ENCODE measurements at places on chromosomes 3 and 15.

- DNase-seq, result no peak
Observed at GRCh38 chr3:113607219-113607596, 74.9 kb downstream of the SIDT1 start.

GRCh38 chr3:134693804-134694203 is 43.0 kb upstream of the KY start:
- no peak for DNase-seq

DNA sequence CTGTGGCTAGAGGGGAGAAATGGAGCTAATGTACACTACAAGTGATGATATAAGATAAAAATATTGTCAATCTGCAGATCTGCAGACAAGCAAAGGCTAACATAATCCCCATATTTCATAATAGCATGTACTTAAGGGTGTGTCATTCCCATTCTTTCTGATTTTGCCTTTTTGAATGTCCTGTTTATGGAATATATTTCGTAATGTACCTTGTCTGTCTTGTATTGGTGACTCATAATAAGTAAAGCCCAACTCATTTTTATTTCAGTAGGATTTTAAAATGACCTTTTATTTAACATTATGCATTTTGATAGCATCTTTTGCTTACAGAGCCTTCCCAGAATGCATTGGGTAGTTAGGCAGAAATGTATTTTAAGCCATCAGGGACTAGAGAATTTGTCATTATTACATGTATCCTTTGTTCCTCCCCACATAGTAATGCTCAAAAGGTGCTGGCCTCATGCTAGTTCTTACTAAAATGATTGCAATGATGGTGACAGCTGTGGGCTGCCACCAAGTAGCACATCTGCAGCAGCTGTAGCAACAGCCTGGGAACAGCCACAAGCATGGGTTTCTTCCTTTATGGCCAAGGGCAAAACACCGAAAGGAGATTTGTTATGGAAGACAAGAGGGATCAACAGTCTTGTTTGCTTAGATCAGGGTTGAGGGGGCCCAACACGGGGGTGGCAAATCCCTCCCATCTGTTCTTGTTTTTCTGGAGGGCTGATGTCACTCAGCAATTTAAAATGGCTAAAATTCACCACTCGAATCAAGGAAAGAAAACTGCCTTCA is 188.5 kb downstream of the CADPS start:
- DNase-seq, result no peak

- no peak for DNase-seq
Observed at GRCh38 chr3:171564748-171565480, 104.7 kb upstream of the TNIK start.

DNA sequence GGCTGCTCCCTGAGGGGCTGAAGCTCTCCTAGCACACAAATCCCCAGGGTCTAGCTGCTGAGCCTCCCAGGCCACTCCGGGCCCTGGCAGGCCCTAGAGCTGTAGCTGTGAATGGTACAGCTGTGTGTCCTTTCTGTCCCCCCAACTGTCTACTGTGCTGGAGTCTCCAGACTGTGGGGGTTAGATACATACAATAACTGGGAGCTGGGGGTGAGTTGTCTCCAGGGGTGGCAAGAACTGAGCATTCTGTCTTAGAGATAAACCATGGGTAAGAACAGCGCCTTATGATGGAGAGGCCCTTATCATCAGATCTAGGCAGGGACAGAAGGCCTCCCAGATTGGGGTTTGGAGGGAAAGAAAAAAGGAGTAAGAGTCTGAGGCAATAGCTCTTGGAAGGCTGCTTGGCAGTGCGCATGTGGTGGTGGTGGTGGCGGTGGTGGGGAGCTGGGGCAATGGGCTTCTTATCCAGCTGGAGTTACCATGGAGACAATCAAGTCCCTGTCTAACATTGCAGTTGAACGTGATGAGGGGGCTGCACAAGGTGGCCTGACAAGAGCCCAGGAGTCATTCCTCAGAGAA is 3.6 kb downstream of the CYB561D2 start:
- no peak for DNase-seq

GRCh38 chr15:89341316-89342005 is 6.8 kb upstream of the POLG start:
- no peak for DNase-seq

- peak; percentile 94 for DNase-seq
Observed at GRCh38 chr15:69782809-69783208, 314.9 kb downstream of the TLE3 start.

DNA sequence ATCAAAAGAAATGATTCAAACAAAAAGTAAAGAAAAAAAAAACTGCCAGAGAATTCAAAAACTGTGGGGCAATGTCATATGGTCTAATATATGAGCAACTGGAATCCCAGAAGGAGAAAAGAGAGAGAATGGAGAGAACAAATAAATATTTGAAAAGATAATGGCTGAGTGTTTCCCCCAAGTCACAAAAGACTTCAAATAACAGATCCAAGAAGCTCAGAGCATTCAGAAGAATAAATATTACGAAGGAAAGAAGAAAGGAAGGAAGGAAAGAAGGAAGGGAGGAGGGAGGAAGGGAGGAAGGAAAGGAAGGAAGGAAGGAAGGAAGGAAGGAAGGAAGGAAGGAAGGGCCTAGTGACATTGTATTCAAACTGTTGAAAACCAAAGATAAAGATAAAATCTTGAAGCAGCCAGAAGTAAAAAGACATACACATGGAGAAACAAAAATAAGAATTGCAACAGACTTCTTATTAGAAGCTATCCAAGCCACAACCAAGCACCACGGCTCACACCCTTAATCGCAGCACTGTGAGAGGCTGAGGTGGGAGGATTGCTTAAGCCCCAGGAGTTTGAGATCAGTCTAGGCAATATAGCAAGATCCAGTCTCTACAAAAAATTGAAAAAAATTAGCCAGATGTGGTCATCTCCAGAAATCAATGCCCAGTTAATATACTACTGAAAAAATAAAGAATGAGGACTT is 118.9 kb upstream of the IGSF10 start:
- DNase-seq, result no peak

DNA sequence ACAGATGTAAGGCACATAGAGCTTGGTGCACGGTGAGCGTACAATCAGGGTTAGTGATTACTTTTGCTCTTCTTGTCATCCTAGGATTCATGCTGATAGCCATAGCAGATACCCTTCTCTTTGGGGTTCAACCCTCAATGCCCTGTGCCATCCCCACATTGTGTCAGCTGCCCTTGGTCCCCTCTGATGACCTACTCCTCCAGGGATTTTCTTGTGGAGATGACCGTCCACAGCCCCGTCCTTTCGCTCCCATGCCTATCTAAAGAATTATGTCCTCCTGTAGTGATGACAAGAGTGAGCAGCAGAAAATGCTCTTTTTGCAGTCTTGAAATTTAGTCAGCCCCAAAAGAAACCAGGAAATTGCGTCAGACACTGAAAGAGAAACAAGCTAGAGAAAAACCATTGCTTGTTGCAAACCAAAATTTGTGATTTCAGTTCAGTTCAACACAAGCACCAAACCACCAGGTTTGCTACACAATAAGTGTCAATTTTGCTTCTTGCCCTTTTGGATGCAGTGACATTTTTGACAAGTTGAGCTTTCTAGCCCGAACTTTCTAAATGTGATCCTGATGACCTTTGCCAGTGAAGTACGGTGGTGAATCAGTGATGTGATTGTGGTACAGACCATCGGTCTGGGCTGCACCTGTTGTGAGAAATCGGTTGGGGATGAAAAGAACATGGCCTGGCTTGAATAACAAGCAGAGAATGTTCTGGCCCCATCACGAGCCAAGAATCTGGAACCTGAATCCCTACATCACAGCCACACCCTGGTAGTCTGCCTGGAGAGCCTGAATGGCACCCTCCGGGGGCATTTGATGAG is 41.3 kb downstream of the CMTM7 start:
- no peak for DNase-seq

DNA sequence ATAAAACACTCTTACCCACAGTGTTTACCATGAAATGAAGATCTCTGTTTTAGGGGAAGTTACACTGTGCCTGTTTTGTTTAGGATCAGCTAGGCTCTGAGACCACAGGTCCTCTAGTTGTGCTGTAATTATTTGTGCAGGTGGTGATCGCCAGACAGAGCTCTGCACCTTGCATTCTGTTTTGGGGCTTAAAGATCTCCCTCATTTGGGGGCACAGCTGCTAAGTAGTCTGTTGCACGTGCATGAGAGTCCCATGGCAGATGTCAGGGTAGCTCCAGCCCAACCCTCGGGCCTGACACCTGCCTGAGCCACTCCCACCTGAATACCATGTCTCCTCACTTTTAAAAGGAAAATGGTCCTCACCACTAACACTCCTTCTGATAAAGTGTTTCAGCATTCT is 12.4 kb downstream of the C3orf20 start:
- no peak for DNase-seq

GRCh38 chr3:138578141-138578540 is 15.9 kb downstream of the CEP70 start:
- DNase-seq, result no peak

GRCh38 chr15:39643727-39644126 is 62.8 kb downstream of the THBS1 start:
- no peak for DNase-seq

DNA sequence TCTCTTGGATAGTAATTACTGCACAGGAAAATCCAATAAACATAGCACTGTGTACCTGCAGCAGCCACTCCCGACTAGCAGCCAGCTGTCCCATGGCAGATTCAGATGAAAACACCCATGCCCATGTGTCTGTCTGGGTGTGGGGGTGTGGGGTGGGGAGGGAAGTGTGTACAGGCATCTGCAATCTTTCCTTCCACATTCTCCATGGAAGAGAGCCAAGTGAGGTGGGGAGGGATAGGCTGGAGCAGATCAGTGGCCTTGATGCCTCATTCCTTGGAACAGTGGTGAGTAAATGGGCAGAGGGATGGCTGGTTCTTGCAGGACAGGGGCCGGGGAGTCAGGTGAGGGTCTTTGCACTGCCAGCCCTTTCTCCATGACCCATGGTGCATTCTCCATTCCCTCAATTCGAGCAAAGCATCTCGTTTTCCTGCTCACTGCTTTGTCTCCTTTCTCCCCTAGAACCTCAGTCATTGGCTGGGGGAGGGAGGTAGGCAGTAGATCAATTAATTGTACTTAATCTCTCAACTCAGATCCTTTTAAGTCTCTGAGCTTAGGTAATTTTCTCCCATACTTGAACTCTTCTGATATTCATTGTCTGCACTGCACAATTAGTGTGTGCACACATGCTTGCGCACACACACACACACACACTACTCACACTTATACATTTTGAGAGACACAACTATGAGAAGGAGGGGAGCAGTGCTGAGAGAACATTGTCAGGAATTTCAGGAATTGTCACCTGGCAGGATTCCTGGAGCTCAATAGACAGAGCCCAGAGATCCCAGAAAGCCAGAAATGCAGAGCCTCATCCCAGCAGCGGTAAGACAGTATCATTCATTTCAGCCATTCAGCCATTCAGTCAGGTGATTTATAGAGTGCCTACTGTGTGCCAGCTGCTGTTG is 31.9 kb downstream of the PDIA5 start:
- no peak for DNase-seq

- DNase-seq, result no peak
Observed at GRCh38 chr15:96242761-96243160, 87.7 kb upstream of the NR2F2 start.

GRCh38 chr15:90055182-90055581 is 47.1 kb downstream of the IDH2 start:
- DNase-seq, result no peak

DNA sequence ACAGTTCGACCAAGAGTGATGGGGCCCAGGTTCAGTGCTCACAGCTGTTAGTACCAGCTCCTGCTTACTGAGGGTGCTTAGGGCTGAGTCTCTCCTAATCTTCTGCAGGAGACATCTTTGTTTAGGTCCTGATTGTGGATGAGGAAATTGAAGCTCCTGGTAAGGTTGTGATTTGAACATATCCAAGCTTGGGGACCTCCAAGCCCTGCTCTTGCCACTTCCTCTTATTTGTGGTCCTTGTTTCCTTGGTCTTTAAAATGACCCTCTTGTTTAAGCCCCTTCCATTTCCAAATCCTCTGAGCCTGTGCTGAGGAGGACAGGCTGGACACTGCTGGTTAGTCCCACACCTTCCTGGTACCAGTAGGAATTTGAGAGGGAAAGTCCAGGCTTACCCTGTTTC is 87.0 kb downstream of the EEFSEC start:
- DNase-seq, result no peak

DNA sequence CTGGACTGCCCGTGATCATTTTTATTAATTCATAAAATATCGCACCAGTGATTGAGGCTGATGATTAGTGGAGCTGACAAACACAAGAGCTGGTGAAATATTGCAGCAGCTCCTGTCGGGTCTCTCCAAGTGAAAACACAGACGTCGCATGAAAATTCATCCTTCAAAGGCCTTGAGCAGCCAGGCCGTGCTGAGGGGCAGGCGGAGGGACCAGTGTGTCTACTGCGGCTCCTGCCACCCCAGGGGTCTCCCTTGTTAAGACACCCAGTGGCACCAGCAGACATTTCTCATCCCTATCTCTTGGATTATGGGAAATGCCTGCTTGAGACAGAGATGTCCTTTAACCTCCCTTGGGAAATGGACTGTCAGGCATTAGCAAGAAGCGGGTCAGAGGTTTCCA is 289.4 kb upstream of the TLE3 start:
- no peak for DNase-seq

GRCh38 chr15:25707656-25708365 is 155.3 kb downstream of the ATP10A start:
- DNase-seq, result no peak

DNA sequence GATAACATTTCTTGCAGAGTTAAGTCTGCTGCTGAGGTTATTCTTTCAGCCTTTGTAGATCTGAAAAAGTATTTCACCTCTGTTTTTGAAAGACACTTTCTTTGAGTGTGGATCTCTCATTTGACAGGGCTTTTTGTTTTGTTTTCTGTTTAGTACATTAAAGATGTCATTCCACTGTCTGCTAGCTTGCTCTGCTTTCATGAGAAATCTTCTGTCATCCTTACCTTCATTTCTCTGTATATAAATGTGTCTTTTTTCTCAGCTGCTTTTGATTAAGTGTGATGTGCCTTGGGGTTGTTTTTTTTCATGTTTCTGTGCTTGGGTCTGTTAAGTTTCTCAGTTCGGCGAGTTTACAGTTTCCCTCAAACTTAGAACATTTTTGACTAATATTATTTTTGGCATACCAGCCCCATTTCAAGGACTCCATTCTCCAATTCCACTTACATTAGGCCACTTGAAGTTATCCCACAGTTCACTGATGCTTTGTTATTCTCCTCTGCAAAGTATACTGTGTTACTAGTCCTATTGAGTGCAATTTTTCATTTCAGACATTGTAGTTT is 43.9 kb upstream of the CA12 start:
- DNase-seq, result no peak

DNA sequence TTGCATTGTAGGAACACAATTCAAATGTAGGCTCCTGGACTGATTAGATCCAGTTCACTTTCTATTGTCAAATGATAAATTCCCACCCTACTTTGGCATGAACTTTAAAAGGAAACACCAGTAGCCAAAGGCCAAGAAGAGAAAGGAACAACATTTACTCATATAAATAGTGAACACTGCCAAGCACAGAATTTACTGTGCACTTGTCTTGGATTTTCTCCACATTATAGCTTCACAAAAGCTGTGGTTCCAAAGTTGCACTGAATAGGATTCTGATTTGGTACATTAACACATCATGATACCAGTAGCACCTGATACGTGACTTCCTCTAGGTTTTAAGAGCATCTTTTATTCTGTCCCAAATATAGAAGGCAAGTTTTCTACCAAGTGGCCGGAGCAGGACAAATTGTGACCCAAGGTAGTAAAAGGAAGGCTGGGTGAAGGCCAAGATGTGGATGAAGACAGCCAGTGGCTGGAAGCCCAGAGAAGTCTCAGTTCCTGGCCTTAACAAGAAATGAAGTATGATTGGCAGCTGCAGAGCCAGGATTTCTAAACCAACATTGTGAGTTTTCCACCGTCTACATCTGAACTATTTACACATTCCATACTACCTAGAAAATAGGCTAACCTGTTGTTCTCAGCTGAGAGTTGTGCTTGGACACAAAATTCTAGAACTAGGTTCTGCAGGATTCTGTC is 206.7 kb downstream of the THRB start:
- DNase-seq, result no peak
